ENCODE measurements at places on chromosomes 12 and 14.

GRCh38 chr12:120614848-120615247, 25.6 kb upstream of the CABP1 start:
- no peak for DNase-seq

GRCh38 chr14:101889898-101890297, 74.5 kb upstream of the DYNC1H1 start:
- DNase-seq: no peak

DNA sequence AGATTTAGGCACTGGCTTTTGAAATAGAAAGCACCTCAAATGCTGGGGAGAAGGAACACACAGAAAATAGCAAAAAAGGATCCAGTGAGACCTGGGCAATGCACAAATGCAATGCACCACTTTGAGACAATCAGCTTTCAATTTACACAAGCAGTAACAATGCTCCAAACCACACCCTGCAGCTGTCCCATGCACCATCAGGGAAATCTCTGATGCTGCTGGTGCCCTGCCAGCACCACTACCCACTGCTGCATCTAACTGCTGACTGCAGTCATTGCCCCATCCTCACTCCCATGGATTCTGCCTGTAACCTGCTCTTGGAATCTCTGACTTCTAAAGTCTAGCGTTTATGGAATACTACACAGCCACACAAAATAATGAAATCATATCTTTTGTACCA, 21.0 kb upstream of the HMGA2 start:
- no peak for DNase-seq

DNA sequence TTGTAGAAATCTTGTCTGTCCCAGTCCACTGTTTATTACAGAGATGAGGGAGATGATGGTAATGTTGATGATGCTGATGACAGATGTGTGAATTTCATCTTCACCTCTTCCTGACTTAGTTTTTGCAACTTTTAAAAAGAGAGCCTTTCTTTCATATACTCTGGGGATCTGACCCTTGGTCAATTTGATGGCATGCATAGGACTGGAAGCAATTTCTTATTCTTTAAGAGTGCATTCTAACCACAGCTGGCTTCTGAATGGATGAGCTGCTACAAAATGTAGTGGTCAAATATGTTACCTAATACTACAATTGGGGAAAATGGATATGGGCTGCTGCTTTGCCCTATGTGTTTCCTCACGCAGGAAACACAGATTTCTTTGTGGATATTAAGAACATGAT, 80.8 kb downstream of the MYRFL start:
- no peak for DNase-seq

- DNase-seq: peak; percentile 34
These were observed 3.2 kb downstream of the TEX52 start for GRCh38 chr12:2853626-2854025.

GRCh38 chr12:127485528-127485927, 781.4 kb upstream of the TMEM132C start:
- DNase-seq: no peak

DNA sequence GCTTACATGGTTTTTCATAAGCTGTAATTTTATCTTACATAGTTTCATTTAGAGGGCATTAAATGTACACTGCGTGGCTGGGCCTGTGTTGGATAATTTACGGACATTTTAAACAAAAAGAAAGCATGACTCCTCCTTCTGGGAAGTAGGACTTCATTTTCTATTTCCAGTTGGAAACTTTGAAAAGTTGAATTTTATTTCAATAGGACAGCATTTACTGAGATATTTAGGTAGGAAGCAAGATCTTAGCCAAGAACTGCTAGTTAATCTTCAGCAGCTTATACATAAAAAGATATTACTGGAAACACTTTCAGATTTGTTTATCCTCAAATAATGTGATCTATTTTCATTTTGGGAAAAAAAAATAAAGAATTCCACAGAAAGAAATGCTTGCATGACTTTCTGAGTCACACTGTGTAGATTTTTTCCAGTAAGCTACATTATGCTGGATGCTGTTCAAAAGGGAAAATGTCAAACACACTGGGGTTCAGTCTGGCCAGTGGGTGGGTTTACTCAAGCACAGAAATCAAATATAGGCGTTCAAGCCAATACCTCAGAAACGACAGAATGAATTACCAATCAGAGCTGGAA, 239.4 kb upstream of the KRR1 start:
- DNase-seq: no peak

DNA sequence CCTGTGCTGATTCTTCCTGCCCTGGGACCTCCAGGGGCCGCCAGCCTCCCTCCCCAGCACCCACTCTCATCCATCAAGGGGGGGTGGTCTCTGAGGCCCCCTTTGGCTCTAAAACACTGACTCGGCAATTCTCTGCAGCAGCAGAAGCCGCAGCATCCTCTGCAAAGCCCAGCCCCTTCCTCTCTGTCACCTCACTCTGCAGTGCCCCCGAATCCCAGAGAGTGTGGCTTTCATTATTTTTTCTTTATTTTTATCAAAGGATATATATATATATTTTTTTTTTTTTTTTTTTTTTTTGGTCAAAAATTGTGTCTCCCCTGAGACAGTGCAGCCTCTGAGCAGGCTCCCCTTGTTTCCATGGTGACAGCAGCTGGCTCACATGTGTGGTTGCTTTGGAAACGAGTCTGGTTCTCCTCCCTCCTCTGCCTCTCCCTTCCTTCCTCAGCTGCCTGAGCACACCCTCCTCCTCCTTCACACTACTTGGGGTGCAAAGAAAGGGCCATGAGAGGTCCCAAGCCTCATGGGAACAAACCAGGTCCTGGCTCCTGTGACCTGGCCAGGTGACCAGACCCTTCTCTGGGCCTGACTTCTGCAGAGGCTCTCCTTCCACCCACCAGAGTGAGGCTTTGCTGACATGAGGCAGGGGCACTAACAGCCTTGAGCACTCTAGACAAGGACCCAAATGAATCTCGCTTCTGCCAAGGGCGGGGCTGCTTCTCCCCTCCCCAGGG, 100.5 kb downstream of the LRRC74A start:
- peak; percentile 46 for DNase-seq

DNA sequence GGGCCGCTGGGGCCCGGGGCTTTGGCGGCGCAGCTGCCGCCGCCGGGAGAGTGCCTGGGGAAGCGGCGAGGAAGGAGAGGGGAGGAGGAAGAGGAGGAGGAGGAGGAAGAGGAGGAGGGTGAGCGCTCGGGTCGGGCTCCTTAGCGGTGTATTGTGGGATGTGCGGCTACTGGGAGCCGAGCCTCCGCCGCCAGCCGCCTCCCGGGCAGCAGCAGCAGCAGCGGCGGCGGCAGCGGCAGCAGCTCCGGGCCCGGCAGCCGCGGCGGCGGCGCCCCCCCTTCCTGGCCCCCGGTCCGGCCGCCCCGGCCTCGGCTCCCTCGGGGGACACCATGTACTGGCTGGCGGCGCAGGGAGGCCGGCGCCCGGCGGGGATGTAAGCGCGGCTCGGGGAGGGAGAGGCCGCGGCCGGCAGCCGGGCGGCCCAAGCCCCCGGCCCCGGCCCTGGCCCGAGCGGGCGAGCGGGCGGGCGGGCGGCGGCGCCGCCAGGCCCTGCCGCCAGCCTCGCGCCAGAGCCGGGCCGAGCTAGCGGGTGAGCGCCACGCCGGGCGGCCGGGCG, at the start of gene SETD1B:
TSS of gene SETD1B (plus strand) at position 149 of the 556 bp plus-strand sequence. CDS start 729 bp downstream, outside the sequence.
- DNase-seq: peak; percentile 51

DNA sequence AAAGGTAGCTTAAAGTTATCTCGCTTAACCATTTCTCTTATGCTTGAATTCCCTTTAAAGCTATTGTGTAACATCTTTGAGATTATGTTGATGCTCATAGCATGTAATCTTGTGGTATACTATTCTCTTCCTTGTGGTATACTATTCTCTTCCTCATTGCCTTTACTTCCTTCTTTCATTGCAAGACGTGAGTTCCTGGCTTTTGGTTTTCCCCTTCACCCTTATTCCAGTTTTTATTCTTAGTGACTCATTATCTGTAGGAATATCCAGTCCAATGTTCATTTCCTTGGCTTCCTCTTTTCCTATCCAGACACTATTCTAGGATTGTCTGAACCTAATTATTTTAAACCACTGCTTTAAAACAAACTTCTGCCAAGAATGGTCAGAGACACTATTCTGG, 564.0 kb downstream of the CCER1 start:
- no peak for DNase-seq

- DNase-seq: peak; percentile 49
These were observed 114.8 kb downstream of the PLXNC1 start for GRCh38 chr12:94263011-94263811.

Measured in CD8-positive, alpha-beta T cell (primary cell).